ENCODE measurements at places on chromosomes 5 and 9.

GRCh38 chr9:13364271-13365000 lies 84.9 kb upstream of the MPDZ start:
- DNase-seq, result no peak

DNA sequence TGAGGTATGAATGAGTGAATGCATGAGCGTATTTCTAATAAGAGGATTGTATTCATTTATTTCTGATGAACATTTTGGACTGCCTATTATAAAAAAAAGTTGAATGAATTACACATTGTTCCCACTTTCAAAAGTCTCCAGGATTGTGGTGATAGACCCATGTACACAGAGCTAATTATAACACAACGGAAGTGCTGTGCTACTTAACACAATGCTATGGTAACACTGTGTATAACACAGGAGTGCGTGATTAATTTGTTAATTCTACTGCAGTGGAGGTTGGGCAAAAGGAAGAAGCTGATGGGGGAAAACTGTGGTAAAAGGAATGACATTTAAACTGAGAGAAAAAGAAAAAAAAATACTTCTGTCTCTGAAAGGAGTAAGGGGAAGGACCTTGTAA lies 147.8 kb upstream of the MEF2C start:
- DNase-seq, result no peak

DNA sequence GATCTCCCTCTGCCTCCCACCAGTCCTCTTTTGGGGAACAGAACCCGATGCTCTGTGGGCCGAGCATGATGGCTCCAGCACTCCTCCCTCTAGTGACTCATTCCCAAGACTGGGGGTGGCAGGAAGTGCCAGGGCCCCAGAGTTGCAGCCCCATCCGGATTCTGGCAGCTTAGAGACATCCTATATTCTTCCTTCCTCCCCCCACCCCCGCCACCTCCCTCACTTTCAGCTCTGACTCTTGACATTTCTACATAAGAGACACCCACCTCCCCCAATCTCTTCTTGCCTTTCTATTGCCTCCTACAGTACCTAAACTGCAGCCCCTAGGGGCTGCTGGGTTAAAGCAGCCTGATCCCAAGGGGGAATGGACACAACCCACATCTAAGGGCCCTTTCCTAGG lies 47.1 kb upstream of the MATR3 start:
- DNase-seq, result no peak

DNA sequence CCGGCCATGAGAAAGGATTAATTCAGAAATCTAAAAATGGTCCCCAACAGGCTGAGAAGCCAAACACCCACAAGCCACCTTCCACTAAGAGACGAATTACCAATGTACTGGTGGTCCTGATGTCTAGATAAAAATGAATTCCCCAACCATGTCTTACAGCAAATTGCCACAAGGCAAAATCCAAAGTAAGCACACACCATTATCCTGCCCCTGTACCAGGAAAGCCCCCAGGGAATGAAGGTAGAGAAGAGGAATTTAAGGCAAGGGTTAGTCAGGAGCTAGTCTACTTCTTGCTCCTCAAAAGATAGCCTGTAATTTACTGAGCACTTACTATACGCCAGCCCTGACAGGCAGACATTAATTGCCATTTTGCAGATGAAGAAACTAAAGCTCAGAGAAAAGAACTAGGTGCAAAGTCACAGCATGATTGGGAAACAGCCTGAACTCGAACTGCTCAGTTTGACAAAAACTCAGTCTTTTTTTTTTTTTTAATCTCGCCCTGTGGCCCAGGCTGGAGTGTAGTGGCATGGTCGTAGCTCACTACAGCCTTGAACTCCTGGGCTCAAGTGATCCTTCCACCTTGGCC lies 64.3 kb downstream of the RAPGEF1 start:
- DNase-seq, result no peak

DNA sequence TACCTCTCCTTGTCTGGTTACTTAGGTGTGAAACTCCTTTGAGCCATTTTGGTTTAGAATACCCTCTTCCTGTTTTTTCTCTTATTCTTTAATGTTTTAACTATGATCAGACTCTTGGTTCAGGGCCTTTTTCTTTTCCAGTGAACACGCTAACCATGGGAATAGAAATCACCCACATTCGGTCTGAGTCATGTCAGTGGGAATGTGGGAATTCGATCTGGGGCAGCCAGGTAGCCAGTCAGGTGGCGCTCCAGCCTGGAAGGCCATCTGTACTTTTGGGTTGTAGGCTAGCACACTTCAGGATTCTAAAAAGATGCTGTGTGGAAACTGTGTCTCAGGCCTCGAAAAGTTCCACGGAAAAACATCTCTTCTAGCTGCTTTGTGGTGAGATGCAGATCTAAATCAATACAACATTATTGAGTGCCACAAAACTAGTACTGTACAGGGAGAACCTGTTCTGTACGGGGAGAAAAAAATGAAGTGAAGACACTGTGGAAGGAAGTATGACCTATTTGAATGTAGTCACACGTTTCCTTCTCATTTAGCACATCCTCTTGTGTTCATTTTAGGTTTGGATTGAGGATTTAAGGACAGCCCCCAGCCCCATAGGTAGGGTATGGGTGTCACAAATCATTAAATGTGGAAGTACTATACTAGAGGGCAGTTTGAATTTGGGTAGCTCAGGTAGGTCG lies 36.4 kb downstream of the SNX30 start:
- DNase-seq, result no peak

DNA sequence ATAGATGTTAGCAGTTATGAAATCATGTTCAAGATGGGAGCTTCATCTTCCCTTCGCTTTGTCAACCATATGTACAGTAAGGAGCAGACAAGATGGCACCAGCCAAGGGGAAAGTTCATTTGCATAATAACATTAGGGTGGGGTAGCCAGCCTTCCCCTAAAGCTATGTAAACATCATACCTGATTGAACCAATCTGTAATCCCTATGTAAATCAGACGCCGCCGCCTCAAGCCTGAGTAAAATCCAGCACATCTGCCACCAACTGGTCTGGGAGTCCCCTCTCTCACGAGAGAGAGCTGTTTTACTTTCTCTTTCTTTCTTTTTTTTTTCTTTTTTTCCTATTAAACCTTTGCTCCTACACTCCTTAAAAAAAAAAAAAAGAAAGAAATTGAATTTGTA lies 30.8 kb upstream of the REEP2 start:
- no peak for DNase-seq

- no peak for DNase-seq
Observed at GRCh38 chr9:138015021-138015829, 137.6 kb downstream of the CACNA1B start.

DNA sequence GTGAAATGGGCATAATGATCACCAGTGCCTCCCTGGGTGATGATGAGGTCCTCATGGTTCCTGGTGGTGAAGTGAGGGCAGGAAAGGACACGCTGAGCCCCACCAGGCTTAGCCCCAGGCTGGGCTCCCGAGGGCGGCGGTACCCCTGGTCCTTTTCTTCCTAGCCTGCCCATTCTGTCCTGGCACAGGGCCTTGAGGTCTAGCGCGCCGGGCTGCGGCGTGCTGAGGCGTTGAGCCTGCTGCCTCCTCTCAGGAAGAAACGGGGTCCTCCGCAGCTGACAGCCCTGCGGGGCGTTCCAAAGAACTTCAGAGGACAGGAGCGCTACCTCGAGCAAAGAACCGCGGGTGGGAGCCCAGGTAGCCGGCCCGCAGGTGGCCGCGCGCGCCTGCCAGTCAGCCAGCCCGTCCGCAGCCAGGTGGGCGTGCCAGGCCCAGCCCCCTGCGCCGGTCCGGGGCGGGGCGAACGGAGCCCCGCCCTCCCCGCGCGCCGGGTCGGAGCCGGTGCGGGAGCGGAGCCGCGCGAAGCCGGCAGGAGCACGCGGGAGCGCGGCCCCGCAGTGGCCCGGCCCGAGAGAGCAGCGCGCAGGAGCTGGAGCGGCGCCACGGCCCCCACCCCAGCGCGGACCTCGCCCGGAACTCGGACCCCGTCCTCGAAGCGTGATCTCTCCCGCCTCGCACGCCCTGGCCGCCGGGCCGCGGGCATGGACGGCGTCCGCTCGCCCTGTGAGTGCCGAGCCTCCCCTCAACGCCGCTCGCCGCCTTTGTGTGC lies at the start of gene WNK2:
WNK2 (plus strand) TSS at position 477 of the 769 bp plus-strand sequence. CDS start 791 bp downstream, outside the sequence.
- DNase-seq, result peak; percentile 16

- DNase-seq, result no peak
Observed at GRCh38 chr5:32390819-32391591, 53.5 kb downstream of the ZFR start.

GRCh38 chr5:135215617-135216470 lies 181.8 kb upstream of the PITX1 start:
- DNase-seq, result no peak

GRCh38 chr9:125908136-125908535 lies 161.0 kb downstream of the PBX3 start:
- no peak for DNase-seq

DNA sequence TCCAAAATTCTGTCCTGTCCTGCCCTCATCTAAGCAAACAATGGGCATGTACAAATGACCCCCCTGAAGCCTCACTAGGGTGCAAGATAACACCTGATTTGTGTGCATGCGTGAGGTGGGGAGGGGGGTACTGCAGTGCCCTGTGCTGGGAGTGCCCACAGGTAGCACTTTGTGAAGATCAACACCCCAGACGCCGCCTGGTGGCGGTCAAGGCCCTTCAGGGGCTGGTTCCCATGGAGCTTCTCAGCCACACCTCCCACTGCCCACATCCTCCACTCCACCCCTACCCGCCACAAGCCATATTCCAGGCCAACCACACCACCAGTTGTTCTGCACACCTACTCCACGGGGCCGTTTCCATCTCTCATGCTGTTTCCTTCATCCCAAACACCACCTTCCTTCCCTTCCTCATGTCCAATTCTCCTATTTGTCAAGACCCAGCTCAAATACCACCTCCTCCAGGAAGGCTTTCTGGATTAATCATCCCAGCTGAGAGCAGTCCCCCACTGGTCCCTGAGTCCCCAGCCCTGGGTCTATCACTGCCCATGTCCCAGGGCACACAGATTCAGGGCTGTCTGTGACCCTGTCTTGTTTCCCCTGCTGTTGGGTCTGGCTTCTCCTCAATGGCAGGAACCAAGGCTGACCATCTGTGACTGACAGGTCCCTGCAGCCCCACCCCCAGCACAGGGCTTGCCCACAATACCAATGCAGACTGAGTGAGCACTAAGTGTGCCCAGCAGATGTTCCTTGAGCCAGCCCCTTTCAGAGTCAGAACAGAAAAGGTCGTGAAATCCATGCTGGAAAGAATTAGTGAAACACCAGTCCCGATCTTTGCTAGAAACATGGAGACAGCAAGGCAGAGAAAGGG lies 178.4 kb downstream of the PAX5 start:
- no peak for DNase-seq

- DNase-seq, result no peak
Observed at GRCh38 chr9:134178394-134178767, 14.0 kb upstream of the RNU6ATAC start.

GRCh38 chr5:54175-54730 lies 37.7 kb upstream of the PLEKHG4B start:
- no peak for DNase-seq

DNA sequence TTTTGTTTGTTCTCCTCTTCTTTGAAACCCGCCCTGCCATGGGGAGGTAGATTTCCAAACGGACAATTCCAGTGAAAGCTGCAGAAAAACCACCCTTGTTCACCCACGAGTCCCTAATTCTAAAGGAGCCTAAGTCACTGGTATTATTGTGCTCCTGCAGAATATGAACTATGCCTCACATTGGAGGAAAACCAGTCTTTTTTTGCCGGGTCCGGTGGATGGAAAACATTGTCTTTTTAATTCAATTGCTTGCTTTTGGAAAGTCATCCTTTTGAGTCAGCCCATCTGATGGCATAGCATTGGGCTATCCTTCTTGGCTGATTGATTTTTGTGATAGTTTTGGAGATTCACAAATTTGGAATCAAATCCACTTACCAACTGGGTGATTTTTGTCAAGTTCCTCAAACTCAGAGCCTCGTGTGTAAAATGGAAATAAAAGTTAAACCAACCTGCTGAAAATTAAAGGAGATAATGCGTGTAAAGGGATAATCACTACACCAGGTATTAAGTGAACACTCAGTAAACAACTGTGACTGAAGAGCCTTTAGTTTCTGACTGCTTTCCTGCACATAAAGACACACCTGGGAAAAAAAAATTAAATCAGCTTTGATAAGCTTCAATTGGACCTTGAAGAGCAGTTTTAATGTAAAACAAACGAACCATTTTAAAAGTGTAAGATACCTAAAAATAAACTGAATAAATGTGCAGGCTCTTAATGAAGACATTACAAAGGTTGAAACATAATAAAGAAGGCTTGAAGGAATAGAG lies 780 bp upstream of the CCNJL start:
- DNase-seq, result no peak

DNA sequence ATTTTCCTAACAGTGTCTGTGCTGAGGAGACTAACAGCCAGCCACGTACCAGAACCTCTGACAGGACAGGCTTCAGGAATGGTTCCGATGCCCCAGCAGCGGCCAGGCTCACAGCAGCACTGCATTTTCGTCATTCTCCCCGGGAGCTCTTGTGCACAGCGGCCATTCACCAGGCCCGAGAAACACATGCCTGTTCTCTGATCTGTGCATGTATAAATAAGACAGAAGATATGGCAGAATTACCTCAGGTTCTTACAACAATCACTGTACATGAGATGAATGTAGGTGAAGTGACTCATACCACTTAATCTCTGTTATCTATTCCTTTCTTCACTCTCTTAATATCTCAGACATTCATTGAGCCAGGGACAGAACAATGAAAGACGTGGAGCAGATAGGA lies 143.0 kb downstream of the FBN2 start:
- no peak for DNase-seq

GRCh38 chr9:79572032-79572607 lies 355 bp downstream of the TLE4 start:
- DNase-seq, result no peak

DNA sequence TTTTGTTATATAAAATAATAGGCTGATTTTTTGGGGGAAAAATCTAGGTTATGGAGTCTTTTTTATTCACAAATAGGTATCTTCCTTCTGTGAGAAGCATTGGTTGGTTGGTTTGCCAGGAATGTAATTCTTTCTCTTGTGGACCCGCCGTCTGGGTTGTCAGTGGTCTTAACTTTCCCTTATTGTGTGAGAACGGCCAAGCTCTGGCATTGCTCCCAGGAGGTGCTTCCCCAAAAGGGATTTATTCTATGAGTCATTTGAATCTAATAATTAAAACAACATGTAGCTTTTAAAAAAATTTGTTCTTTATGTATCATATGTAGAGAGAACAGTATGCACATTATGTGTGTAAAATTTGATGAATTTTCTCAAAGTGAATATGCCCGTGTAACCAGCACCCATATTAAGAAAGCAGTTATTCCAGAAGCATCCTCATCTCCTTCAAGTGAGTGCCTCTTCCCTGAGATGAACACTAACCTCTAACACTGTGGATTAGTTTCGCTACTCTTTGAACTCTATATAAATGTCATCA lies 114.4 kb downstream of the MAST4 start:
- no peak for DNase-seq

DNA sequence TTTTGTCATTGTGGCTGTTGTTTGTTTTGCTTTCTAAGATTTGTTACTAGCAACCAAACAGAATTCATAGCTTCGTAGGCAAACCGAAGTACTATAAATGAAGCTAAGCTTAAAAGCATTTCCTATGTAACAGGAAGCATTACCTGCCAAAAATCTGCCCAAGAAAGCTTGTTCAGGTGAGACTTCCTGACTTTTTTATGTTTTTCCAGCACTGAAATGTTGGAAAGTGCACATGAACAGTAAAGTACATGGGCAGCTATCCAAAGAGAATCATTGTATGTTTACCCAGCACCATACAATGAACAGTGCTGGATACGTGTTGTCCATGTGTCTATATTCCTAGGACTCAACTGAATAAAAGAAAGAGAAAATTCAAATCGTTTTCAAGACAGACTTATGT lies 247.1 kb downstream of the NFIB start:
- DNase-seq, result no peak

- DNase-seq, result no peak
Observed at GRCh38 chr9:120708526-120709224, 5.6 kb downstream of the MEGF9 start.

Data from activated CD4-positive, alpha-beta T cell treated with anti-CD3 and anti-CD28 coated beads for 1 hour (primary cell).